ACHN (cell line): ENCODE measurements at places on chromosomes 7 and 10.

DNA sequence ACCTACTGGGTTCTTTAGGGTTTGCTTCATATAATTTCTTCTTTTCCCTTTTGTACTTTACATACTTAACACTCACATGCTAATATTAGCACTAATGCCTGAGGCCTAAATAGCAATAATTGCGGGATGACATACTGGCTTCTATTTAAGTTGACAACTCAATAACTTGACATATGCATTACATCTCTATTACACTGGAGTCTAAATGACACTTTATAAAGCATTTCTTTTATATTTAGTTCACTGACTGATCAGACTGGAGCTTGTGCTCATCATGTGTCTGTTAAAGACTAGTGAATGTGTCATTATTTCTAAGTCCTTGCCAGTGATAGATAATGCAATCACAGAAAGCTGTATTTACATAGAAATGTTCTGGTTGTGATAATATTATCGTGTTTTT, 472.1 kb upstream of the SEMA3A start:
- no peak for DNase-seq

DNA sequence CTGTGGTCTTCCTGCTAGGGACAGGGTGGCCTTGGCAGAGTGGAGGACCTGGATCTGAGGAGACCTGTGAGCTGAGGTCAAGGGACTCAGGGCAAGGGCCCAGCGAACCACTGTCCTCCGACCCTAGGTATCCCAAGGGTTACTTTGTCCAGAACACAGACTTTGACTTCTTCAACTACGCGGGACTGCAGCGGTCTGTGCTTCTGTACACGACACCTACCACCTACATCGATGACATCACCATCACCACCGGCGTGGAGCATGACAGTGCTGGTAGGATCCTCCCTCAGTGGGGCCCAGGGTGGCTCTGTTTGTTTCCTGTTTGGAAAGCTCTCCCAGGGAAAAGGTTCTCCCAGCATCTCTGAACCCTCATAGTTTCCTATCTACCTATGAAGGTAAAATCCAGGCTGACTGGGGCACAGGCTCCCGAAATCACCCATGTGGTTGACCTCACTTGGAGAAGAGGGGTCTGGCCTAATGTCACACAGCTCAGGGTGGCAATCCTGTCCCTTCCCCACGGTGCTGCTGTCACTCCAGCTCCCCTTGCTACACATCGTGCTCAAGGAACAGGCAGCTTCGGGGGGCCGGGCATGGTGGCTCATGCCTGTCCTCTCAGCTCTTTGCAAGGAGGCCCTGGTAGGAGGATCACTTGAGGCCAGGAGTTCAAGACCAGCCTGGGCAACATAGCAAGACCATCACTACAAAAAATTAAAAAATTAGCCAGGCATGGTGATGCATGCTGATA, 57.6 kb downstream of the ZNF727 start:
- no peak for DNase-seq

DNA sequence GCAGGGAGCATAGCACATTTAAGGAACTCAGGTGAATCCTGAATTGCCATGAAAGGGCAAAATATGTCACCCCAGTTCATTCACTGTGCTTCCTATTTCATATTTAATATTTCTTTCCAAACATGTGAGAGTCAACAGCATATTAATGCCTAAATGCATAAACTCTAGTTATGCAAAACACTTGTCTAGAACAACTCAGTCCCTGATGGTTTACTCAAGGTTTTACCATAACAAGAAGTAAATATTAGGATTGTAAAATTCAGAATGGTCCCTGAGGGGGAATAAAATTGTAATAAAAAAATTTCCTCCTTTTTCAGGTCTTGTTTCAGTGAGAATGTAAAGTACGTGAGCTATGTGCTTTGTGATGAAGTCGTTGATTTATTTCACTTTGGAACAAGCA, 51.7 kb upstream of the SEPHS1 start:
- no peak for DNase-seq

GRCh38 chr10:14753441-14753840, 21.3 kb downstream of the FAM107B start:
- no peak for DNase-seq

DNA sequence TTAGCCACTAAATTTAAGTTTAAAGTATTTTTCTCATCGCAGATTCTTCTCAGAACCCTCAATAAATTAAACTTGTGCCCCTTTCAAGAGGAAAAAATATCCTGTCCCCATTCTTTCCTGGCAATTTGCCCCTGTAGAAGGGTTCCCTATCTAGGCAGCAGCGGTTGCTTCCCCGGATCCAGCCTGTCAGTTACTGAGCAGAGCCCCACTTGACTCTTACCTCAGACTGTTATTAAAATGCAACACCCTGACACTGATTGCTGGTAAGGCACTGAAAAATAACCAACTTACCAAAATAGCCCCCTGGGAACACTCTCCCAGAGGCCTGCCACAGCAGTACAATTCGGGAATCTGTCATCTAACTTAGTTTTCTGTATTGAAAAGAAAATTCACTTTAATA, 13.9 kb downstream of the LMTK2 start:
- no peak for DNase-seq

DNA sequence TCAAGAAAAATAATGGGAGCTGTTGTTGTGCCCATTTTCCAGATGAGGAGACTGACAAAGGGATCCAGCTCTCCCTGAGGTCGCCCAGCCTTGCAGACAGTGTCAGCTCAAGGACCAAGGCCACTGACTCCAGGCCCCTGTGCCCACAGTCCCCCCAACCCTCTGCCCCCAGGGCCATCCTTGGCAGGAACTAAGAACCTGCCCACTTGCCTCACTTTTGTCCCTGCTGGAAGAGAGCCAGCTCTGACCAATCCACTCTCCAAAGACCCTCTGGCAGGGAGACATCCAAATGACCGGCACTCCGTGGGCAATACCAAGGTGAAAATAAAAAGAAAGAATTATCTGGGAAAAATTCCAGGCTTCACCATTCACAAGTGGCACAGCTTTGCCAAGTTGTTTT, 101.3 kb downstream of the TCERG1L start:
- no peak for DNase-seq

- DNase-seq = no peak
Observed at GRCh38 chr7:148135116-148135515, 455.4 kb upstream of the C7orf33 start.

GRCh38 chr10:13536674-13537366, 8.0 kb upstream of the BEND7 start:
- peak; percentile 60 for DNase-seq

GRCh38 chr7:900331-901040, 24.1 kb downstream of the GET4 start:
- no peak for DNase-seq

DNA sequence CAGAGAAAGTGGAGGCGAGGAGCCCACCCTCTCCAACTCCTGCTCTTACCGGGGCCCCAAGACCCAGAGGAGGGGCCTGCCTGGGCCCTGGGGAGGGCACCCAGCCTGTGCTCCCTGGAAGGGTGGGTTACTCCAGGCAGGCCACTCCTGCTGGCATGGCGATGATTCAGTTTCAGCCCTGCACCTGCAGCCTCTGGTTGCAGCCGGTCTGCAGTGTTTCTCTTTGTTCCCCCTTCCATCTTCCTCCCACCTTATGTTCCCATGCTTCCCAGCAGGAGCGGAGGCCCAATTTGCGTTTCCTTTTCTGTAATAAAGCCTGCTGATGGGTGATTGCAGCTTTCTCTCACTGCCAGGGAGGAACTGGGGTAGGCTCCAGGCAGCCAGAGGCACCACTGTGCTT, 53.2 kb upstream of the FAM20C start:
- no peak for DNase-seq

DNA sequence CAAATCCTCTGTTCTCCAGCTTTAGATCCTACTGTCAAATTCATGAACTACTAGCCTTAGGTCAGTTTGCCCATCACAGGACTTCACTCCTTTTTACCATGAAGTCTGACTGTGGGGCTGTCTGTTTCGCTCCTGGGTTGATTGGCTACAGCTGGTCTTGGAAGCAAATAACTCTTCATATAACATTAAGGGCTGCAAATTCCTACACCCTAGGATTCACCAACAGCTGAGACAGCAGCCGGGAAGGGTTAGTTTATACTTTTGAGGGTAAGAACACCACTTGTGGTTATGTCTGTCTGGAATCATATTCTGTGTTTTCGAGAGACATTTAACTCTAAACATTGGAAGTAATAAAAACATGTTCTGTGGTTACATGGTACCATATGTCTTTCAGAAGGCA, 55.9 kb upstream of the KIAA1217 start:
- DNase-seq = no peak

DNA sequence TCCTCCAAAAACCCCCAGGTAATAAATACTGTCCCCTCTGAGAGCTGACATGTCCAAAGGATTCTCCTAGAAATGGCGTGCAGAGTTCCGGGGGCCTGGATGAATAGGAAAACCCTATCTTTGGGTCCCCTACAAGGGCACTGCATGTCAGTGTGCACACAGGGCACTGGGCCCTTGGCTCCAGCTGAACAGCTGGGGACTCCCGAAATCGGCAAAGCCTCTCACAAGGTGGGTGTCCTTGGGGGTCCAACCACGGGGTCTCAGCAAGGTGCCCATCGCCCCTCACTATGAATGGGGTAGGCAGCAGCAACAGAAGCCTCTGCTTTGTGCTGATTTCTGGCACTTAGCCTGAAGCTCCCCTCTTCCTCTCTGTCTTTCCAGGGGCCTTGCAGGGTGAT, 46.1 kb downstream of the SLIT1 start:
- DNase-seq = no peak

GRCh38 chr7:84612981-84613681, 418.5 kb upstream of the SEMA3A start:
- DNase-seq = no peak

GRCh38 chr10:6382081-6382480, 179.3 kb downstream of the PFKFB3 start:
- DNase-seq = no peak

GRCh38 chr7:99562832-99563231, 4.4 kb downstream of the ZNF655 start:
- DNase-seq = peak; percentile 100

DNA sequence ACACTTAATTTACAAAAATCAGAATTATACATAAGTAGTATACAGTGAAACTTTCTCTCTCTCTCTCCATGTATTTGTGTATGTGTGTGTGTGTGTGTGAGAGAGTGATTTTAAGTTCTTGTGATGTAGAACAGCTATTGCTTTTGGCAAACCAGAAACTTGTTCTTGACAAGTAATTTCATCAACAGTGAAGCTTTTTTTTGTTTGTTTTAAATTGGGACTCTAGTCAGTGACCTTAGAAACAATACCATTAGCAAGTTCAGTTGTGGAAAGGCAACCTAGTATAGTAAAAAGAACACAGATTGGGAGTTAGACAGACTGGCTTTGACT, 319.1 kb downstream of the PTEN start:
- DNase-seq = no peak

DNA sequence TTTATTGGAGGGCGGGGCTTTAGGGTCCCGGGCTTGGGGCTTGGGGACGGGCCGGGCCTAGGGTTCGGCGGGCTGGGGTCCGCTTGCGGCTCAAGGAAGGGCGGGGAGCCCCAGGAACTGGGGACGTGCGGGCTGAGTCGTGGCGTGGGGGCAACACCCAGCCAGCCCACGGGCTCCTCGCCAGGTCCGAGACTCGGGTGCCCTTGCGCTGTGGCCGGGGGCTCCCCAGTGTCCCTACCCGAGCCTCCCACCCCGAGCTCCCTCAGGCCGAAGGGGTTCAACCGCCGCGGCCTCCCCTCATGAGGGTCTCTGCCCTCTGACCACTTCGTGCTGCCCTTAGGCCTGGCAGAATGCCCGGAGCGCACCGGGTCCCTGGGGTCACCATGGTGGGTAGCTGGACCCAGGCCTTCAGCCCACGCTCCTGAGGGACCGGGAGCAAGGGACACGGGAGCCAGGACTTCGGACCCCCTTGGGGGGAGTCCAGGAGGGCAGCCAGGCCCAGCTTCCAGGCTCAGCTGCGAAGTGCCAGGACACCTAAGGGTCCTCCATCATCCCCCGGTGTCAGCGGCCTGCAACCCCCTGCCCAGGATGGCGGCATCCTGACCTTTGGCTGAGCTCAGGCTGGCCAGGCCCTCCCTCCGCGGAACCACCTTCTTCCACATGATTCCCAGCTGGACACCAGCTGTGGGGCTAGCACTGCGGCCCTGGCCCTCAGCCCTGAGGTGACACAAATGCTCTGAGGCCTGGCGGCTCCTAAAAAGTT, 524 bp upstream of the FUOM start:
- no peak for DNase-seq

DNA sequence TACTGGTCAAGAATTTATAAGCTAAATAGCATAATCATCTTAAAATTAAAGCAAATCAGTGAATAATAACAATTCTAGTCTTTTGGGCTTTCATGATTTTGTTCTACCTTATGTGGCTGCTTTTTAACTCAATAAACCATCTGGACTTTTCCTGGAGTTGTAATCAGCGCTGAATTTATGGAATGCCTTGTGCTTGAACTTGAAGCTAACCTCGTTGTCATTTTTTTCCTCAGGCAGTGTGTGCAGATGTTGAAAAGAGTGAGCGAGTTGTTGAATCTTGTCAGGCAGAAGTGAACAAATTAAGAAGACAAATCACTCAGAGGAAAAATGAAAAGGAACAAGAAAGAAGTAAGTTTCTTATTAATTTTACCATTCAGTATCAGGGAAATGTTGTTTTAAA, 29.5 kb downstream of the ABRAXAS2 start:
- no peak for DNase-seq

DNA sequence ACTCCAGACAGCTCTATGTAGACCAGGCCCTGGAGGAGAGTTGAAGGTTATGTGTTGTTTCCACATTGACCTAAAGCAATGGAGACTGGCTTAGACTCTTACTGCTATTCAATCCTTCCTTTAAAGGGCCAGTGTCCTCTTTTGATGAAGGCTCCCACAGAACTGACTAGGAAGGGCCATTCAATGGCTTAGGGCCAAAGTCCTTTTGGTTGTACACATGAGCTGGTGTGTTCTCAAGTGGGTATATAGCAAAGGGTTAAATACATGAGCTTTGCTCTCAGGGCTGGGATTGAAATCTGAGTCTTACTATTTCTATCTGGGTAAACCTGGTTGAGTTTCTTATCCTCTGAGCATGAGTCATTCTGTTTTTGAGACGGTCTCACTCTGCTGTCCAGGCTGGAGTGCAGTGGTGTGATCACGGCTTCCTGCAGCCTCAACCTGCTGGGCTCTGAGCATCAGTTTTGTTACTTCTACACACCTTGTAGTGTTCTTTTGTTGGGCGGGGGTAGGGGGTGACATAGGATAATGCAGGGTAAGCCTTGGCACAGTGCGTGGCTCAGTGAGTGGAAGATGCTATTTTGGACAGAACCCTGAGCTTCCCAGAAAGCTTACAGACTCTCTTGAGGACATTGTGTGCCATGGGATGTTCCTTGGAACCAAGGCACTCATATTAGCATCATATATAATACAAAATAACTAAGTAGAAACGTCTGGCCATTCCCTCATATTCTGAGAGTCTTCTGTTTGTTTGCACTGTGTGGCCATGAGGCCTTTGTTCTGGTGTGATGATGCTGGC, 90.1 kb downstream of the ABCC2 start:
- DNase-seq = no peak

DNA sequence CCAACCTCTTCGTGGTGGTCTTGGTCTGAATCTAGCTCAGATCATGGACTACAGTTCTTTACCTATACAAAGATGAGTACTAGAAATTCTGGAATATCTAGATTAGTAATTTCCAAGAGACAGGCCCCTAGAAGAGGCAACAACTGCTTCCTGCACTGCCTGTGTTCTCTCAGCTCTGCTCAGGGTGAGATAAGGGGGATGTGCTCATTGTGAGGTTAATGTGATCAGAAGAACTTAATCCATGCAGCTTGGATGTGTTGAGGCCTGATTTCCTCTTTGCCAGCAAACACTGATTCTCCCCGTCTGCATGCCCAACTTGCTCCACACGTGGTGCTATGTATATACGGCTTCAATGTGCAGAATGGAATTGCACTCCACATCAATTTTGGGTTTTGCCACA, 268.0 kb downstream of the PHTF2 start:
- DNase-seq = no peak
